Activated T-cell treated with anti-CD3 and anti-CD28 coated beads, Interleukin-2, amount 50 U/mL, for 72 hours (primary cell): ENCODE measurements at places on chromosomes 7 and 10.

DNA sequence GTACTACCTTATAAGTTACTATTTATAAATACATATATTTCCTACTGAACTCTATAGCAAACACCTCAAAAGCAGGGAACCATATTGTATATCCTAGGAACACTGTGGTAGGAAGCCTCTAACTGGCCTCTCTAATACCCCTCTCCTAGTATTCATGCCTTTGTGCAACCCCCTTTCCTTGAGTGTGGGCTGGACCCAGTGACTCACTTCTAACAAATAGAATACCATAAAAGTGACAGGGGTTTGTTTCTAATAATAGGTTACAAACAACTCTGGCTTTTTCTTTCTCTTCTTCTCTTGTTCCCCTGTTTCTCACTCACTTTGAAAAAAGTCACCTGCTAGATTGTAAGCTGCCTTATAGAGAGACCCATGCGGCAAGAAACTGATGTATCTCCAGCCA, 51.6 kb upstream of the MACC1 start:
- H3K4me3 ChIP-seq = no peak overlapping the region
- no peaks in the 10 kb centered on the region for H3K36me3 ChIP-seq
- H3K27me3 ChIP-seq = no peaks in the 10 kb centered on the region
- no peak for DNase-seq

- no peak for DNase-seq
- no peaks in the 10 kb centered on the region for H3K36me3 ChIP-seq
- no peaks in the 10 kb centered on the region for H3K4me1 ChIP-seq
- no peak overlapping the region for H3K4me3 ChIP-seq
Measured at GRCh38 chr10:53325066-53325465, 552.5 kb upstream of the MBL2 start.

DNA sequence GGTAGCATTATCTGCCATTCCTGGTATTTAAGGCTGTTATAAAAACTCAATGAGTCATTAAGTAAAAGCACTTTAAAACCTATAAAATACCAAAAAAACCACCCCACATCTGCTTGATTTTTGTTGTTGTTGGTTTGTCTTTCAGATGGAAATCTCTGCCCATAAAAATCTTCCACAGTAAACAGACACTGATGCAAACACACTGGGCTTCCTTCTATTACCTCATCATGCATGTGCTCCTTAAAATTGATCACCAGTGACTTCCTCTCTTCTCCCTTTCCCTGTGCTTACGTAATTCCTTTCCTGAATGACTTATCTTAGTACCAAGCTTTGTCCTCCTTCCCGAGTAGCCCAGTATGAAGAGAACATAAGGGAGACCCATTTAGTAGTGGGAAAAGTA, 167.2 kb downstream of the EVX1 start:
- H3K4me1 ChIP-seq = no peaks in the 10 kb centered on the region
- H3K36me3 ChIP-seq = no peaks in the 10 kb centered on the region
- no peak overlapping the region for H3K27ac ChIP-seq
- peaks cover 34% of the 10 kb centered on the region for H3K27me3 ChIP-seq

DNA sequence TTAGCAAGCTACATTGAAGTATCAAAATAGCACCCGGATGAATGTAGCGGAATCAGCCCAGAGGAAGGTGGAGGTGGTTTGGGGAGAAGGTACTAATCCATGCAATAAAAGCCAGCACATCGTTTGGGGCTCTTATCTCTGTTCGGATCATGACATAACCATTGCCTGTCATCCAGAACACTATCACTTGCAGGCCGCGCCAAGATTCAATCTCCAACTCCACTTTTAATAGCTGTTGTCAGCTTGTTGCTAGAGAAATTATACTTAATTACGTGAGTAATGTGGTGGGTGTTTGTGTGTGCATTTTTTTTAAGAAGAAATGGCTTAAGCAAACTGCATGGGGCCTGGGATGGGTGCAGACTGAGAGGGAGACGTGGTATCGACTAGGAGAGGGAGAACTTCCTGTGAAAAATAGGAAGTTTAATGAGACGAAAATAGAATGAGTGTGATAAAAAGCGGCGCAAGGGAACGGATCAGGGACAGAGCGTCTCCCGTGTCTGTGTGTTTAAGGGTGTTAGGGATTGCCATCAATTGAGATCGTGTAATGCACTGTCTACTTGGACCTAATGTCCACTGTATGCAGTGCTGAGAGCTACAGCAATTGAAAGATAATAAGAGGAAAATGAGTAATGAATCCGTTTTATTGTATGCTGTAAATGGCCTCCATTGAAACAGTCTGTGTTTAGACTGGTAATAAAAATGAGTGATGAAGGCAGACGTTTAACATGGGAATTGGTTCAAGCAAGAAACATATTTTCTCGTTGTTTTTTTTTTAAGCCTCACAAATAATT, 27.6 kb upstream of the SFMBT2 start:
- no peak overlapping the region for H3K4me3 ChIP-seq
- peaks cover 5% of the 10 kb centered on the region for H3K4me1 ChIP-seq
- H3K36me3 ChIP-seq = no peaks in the 10 kb centered on the region

- no peaks in the 10 kb centered on the region for H3K36me3 ChIP-seq
- H3K27ac ChIP-seq = no peak overlapping the region
- DNase-seq = no peak
- H3K4me1 ChIP-seq = no peaks in the 10 kb centered on the region
- H3K4me3 ChIP-seq = no peak overlapping the region
Measured at GRCh38 chr10:126950401-126951105, 45.3 kb downstream of the DOCK1 start.

DNA sequence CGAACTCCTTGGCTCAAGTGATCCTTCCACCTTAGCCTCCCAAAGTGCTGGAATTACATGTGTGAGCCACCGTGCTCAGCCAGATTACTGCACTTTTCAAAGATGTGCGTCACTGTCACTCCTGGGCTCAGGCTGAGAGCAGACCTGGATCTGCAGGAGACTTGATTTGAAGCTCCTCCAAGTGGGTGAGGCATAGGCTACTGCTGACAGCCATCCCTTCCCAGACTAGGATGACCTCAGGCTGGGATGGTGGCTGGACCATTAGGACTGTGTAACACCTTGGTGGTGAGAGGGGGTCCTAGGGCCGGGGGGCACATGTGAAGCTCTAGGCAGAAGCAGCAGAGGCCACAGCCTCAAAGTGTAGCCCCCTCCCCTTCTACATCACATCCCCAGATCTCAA, 8.2 kb upstream of the SRRM3 start:
- H3K27ac ChIP-seq = no peak overlapping the region
- no peak overlapping the region for H3K4me3 ChIP-seq
- no peak for DNase-seq
- H3K36me3 ChIP-seq = no peaks in the 10 kb centered on the region
- H3K27me3 ChIP-seq = no peaks in the 10 kb centered on the region

- peaks cover 1% of the 10 kb centered on the region for H3K27me3 ChIP-seq
- H3K36me3 ChIP-seq = no peaks in the 10 kb centered on the region
- no peaks in the 10 kb centered on the region for H3K4me1 ChIP-seq
- no peak for DNase-seq
- no peak overlapping the region for H3K4me3 ChIP-seq
Measured at GRCh38 chr10:127848226-127848625, 44.5 kb downstream of the CLRN3 start.
